ENCODE measurements at places on chromosomes 16 and 17.
A peak's percentile ranks its signal among the peaks of the same experiment; 100 is the strongest.

GRCh38 chr17:36153895-36154610, 22.4 kb downstream of the TBC1D3B start:
- no peak for ATAC-seq

DNA sequence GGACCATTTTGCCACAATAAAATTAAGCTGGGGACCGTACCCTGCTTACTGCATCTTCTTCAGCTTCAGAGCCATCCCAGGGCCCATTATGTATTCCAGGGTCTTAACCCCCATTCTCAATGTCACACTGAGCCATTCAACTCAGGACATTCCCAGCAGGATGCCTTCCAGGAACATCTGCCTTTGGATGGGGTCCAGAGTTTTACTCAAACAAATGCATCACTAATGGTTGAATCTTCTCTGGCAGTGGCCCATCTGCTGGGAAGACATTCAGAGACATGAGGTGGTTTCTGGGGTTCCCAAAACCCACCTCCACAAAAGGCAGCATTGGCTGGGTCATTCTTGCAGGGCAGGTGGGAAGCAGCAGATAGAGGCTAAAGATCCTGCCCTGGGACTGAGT, 3.4 kb upstream of the SEC14L5 start:
- ATAC-seq = no peak

- no peak for ATAC-seq
These were observed 316.3 kb downstream of the CBLN1 start for GRCh38 chr16:48965386-48965785.

DNA sequence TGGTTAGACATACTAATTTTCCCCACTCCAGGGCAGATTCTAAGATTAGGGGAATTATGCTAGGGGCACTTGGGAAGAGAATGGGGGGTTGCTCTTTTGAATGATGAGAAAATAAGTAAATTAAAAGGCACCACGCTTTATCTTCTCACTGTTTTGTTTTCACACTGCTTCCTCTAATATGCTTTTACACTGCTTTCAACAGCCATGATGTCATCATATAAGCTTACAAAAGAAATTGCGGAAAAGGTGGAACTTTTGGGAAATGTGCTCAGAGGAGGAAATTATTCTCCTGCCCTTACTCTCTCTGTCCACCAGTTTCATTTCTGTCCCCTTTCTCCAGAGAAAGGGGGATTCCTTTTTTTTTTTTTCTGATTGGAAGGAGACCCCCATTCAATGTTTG, 308.2 kb downstream of the TOX3 start:
- ATAC-seq = no peak

DNA sequence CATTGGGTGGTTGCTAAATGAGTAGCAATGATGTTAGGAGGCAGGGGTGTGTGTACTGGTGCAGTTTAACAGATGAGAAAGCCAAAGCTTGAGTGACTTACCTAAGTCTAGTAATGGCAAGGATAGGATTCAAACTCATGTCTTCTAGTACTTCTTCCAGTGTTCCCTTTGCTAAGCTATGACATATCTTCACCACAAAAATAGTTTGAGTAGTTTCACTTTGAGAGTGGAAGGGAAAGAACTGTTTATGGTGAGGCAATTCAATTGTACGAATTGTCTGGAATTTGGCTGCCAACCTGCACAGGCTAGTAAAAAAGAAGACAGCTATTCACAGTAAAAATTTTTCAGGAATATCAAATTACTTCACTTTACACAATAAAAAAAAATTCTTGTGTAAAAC, 138.0 kb downstream of the NLK start:
- ATAC-seq = no peak

- peak; percentile 74 for ATAC-seq
These were observed 56.3 kb upstream of the SMIM36 start for GRCh38 chr17:55567240-55568214.

GRCh38 chr16:25838724-25839186, 147.0 kb downstream of the HS3ST4 start:
- no peak for ATAC-seq

DNA sequence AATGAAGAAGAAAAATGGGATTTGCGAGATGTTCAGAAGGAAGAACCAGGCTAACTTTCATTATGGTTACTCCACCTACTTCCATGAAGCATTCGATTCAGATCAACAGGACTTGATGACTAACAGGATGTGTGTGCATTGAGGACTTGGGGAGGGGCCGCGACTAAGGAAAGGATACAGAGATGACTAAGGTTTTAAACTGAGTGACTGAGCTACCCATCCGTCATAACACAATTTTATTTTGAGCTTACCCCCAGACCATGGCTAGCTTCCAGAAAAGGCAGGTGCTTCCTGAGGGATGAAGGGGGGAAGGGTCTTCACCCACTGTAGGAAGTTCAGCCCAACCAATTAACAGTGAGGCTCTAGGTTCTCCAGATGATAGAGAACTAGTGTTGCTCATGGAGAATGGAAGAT, 2.5 kb upstream of the CDYL2 start:
- no peak for ATAC-seq

DNA sequence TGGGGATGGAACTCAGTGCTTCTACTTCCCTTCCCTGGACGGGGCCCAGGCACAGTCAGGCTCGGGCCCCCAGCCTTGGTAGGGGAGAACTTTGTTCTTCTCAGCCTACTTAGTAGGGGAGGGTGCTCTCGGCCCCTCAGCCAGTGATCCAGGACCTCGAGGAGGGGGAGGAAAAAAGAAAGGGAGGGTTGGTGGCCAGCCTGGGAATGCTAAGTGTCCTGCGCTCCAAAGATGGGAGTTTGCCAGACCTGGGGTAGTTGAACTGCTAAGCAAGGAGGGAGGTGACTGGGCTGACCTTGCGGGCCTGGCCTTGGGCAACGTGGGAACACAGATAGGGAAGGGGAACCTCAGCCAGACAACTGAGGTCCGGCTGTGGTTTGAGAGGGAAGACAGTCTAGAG, 12.2 kb downstream of the ADGRG1 start:
- no peak for ATAC-seq

- ATAC-seq = no peak
These were observed 101.4 kb upstream of the ZFHX3 start for GRCh38 chr16:73149334-73149733.

DNA sequence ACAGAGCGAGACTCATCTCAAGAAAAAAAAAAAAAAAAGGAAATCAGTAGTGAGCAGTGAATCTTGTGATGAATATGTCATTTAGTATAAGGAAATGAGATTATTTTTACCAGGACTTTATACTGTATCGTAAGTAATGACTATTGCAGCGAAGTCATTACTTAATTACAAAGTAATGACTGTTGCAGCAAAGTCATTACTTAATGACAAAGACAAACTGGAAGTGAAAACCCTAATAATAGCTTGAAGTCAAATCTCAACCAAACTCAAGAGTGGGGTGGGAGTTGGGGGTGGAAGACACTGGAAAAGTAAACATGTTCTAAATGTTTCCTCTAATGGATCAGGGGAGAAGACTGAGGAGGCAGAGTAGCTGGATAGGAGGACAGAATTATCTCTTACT, 76.5 kb downstream of the ARHGAP44 start:
- ATAC-seq = no peak

GRCh38 chr17:64209983-64210382, 53.1 kb downstream of the TEX2 start:
- ATAC-seq = no peak

GRCh38 chr17:64694207-64694606, 32.1 kb upstream of the SMURF2 start:
- peak; percentile 78 for ATAC-seq

DNA sequence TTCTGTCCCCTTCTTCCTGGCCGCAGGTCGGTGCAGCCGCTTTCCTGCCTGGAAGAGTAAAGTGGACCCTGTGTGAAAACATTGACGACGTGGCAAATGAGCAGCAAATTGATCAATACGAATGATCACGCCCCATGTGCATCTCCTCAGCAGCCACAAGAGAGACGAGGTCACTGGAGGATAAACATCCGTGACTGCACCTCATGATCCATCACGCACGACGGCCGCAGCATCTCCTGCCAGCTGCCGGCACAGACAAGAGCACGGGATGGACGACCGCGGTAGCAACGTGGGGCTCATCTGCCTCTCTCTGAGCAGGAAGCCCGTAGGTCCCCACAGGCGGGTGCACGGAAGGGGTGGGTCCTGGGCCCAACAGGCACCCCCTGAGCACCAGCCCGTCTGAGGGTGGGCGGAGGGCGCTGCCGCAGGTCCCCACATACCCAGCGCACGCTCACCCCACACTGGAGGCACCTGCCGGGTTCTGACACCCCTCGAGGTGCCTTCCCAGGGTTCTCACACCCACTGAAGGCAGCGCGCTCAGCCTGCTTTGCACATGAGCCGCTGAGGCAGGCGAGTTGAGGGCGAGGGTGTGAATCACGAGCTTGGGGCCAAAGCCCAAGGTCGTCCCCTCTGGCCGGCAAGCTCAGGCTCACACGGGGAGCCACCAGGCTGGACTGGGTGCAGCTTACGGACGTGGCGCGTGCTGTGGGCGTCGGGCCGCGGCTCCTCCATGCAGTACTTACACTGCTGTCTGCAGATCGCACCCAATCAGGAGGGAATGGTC, 12.3 kb upstream of the CDH15 start:
- no peak for ATAC-seq

DNA sequence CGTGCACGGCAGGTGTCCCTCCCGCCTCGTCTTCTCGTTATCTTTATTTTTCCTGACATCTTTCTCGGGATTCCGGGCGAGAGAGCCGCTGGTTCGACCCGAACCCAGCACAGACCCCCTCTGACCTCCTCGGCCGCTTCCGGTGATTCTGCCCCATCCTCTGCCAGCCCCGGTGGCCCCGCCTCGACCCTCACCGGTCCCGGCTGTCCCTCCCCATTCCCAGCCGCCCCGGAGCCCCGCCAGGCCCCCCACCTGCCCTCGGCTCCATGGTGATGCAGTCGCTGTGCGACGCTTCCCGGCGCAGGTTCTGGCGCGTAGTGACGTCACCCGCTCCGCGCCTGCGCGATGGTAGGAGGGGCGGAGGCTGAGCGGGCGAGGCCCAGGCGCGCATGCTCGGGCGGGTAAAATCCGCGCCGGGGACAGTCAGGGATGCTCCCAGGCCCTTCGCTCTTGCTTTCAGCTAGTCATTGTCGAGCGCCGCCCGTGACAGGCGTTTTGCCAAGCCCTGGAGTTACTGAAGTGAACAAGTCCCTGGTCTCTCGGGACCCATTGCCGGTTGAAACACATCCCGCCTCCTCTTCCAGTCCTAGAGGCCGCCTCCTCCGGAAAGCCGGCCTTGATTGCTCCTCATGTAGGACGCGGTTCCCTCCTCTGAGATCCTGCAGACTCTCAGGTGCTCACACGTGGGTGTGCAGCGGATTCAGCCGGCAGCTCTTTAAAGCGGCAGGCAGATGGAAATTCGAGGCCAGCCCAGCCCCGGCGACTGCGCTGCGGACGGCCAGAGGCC, at the start of gene MTHFSD:
Gene MTHFSD, minus strand, starts transcription at position 319 of the 787 bp plus-strand sequence. Its CDS starts 51 bp downstream, at position 268.
- ATAC-seq = peak; percentile 98

DNA sequence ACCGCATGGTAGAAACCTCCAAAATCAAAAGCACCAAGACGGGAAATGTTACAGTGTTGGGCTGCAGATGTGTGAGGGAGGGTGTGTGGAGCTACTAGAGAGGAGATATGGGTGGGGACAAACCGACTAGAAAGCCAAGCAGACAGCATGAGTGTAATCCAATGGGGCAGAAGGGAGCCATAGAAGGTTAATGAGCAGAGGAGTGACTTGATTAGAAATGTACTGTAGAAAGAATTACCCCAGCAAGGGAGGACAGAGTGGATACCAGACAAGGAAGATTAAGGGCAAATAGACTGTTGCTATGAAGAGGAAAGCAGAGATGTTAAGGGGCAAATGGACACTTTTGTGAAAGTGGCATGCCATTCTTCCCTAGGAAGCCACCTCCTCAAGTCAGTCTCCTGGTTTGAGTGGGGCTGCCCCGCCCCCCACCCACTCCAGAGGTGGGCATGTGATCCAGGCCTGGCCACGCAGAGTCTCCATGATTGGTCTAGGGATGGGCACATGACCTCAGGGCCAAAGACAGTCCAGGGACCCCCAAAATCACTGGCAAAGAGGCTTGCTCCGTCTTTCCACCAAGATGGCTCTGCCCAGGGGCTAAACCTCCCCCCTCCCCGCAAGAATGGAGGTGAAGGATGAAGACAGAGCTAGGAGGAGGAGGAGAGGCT, 4.3 kb downstream of the COTL1 start:
- ATAC-seq = no peak

GRCh38 chr16:12193692-12194091, 217.2 kb downstream of the SNX29 start:
- no peak for ATAC-seq

DNA sequence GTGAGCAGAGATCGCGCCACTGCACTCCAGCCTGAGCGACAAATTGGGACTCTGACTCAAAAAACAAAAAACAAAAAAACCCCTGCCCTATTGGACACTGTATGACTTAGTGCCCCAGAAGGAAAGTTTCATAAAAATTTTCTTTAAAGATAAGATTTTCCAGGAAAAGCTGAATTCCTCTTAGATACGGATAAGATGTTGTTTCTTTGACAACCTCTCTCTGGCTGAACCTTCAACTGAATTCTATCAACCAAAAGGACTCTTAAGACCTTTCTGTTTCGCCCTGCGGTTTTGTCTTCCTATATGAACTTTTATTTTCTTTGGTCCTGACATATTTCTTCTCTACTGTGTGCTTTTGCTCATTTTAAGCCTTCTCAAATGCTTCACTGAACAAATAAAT, 35.8 kb downstream of the CPPED1 start:
- no peak for ATAC-seq

GRCh38 chr17:41891135-41892020, 26.2 kb upstream of the KLHL11 start:
- ATAC-seq = no peak

GRCh38 chr17:74431568-74432423, at the start of gene GPRC5C:
TSS of gene GPRC5C (plus strand) at chr17:74432088. CDS start at chr17:74439777, 7,689 bp downstream.
- peak; percentile 48 for ATAC-seq

GRCh38 chr17:34670618-34671017, 91.2 kb downstream of the TMEM132E start:
- ATAC-seq = no peak

DNA sequence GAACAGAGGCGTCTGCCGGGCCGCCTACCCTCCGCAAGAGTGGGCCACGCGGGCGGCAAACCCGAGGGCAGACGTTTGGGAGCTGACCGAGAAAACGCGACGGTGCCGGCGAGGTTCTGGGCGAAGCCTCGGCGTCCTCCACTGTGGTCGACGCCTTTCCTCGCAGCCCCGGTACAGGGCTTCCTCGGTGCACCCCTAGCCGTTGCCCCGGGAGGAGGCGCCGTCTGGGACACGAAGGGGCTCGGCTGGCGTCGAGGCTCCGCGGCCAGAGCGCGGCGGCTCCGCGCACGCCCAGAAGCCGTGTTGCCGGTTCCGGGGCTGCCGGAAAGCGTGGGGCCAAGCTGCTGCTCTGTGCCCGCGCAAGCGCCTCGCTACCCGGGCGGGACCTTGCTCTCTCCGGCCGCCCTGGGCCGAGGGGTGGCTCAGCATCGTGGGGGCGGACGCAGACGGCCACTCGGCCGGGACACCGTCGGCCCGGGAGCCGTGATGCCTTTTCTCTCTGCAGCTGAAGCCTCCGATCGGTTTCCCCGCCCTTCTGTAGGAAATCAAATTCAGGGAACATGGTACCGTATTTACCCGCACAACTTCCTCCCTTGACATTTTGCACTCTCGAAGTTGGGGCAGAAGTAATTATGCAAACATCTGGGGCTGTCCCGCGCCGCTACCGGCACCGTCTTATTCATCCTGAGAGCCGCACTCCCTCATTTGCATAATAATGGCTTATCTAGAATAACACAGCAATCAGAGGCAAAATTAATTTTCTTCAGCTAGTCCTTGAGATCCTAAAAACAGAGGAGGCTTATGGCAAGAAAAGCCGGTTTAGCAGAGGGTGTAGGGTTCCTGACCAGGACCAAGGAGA, 7.3 kb upstream of the CBX8 start:
- ATAC-seq = no peak

- ATAC-seq = no peak
These were observed 12.8 kb upstream of the PCTP start for GRCh38 chr17:55737976-55738501.
